ENCODE measurements at places on chromosomes 6 and 20.

- DNase-seq = no peak
Measured at GRCh38 chr6:146985111-146985510, 219.1 kb upstream of the STXBP5 start.

DNA sequence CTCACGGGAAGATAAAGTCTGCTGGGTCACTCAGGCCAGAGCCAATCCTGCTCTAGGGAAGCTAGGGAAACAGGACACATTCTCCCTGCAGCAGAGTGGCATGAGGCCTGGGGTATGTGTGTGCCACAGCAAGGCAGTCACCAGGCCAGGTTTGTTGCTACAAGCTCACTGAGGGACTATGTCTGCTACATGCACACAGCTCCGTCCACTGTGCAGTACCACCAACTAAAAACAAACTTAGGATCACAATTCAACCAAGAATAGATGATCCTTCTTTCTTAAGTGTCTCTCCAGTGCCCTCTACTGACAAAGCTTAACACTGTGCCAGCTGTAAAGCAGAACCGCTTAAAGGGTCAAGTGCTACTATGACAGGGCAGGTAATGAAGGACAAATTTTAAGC lies 192.5 kb downstream of the PTPRK start:
- no peak for DNase-seq

DNA sequence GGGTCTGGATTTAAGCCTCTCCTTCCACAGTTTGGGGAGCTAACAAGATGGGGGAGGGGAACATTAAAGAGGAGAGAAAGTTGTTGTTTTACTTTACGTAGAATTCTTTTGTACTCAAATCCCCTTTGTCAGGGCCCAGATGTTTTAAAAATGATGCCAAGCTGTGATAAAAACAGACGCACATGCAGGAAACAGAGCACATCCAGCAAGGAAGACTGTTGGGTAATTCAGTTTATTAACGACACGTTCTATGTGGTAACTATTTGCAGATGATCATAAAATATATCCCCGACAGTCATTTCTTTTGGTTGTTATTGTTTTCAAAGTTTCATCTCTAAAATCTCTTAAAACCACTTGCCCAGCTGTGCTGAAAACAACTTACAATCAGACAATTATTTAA lies 307.0 kb upstream of the PRDM1 start:
- DNase-seq = no peak

DNA sequence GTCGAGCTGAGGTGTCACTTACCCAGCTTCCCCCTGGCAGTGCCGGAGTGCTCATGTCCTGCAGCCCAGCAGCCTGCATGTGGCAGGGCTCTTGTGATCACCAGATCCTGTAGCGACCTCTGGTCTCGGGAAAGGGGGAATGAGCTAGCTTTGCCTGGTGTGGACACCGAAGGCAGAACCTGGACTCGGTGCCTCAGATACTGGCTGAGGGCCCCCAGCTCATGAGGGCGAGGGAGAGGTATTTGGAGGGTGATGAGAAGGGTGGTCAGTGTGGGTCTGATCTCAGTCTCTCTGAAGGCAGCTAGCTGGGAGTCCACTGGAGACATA lies 26.3 kb downstream of the SUN5 start:
- DNase-seq = no peak

GRCh38 chr6:167952512-167952859 lies 45.0 kb upstream of the KIF25 start:
- no peak for DNase-seq

- DNase-seq = peak; percentile 81
Measured at GRCh38 chr20:44601801-44602204, 19.4 kb downstream of the PKIG start.

- no peak for DNase-seq
Measured at GRCh38 chr20:16412906-16413305, 160.3 kb downstream of the KIF16B start.

- no peak for DNase-seq
Measured at GRCh38 chr6:25997921-25998320, 35.3 kb downstream of the TRIM38 start.

DNA sequence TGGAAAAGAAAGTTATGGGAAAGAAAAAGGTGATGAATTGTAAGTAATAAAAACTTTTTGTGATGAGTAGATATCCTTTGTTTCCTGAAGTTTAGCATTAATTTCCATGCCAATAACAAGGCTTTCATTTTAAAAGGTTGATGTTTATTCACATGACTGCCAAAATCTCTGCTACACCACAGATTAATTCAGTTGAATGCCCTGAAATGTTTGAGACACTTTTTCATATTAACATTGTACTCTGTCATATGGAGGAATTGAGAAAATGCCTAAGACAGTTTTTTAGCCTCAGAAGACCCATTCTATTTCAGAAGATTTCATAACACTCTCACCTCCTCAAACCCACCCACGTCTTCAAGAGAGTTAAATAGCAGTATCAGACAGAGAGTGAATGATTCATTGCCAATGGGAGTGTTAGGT lies 115.5 kb downstream of the ADGRG6 start:
- DNase-seq = peak; percentile 53

DNA sequence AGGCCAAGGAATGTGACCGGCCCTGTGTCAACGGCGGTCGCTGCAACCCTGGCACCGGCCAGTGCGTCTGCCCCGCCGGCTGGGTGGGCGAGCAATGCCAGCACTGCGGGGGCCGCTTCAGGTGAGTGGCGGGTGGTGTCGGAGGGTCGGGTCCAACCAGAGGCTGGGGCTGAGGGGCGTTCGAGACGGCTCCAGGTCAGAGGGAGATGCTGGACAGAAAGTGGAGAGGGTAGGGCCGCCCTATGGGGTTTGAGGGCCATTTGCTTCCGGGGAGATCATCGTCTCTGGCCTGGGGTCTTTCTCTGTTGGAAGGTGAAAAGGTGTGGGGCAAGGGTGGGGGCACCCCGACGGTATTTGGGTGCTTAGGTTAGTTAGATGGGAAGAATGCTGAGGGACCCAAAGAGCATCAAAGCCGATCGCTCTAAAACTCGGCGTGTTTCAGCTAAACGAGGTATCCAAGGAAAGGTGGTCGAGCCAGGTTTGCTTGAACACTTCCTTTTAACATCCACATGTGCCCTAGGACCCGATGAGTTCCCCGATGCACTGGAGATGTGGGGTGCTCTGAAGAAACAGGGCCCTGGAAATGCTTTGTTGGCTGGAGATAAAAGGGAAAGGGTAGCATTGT lies 691 bp downstream of the ATRN start:
- DNase-seq = peak; percentile 19

- no peak for DNase-seq
Measured at GRCh38 chr6:145169726-145170224, 565.5 kb downstream of the EPM2A start.

Measured in astrocyte of the hippocampus (primary cell).